A549 treated with CpdA at 1 μM for 4 hours (cell line): ENCODE measurements at places on chromosomes 2 and 18. TPM values are rescaled to one million over a fixed set of nuclear protein-coding genes. Genes with fewer than 3 reads are reported as not detected.

DSEL gene
- total RNA-seq = 0.28 to 0.44 TPM (median 0.37 TPM) in 5 replicates

ARHGAP25 gene
- 0.12 to 0.39 TPM (median 0.21 TPM) in 4 of 5 replicates, not detected in the other for total RNA-seq

PDE1A gene
- total RNA-seq = 0.08 to 0.26 TPM (median 0.16 TPM) in 4 of 5 replicates, not detected in the other

CLHC1 gene
- total RNA-seq = 1.9 to 3.1 TPM (median 2.4 TPM) in 5 replicates

FER1L5 gene
- not detected in 5 replicates for total RNA-seq

PLEKHH2 gene
- total RNA-seq = 0.65 to 1.5 TPM (median 0.75 TPM) in 5 replicates

FHOD3 gene
- total RNA-seq = 1.9 to 3.2 TPM (median 2.6 TPM) in 5 replicates

GYPC gene
- total RNA-seq = not detected in 5 replicates

VPS54 gene
- total RNA-seq = 14.0 to 17.1 TPM (median 15.5 TPM) in 5 replicates

RAB6C gene
- not detected in 5 replicates for total RNA-seq

GPAT2 gene
- not detected in 5 replicates for total RNA-seq

CFAP53 gene
- 0.37 to 0.44 TPM (median 0.40 TPM) in 5 replicates for total RNA-seq

OBSL1 gene
- total RNA-seq = 19.6 to 26.1 TPM (median 22.5 TPM) in 5 replicates

SAG gene
- not detected in 5 replicates for total RNA-seq

MOCOS gene
- 2.7 to 4.6 TPM (median 2.7 TPM) in 5 replicates for total RNA-seq

IL18RAP gene
- 0.03 TPM in 1 of 5 replicates, not detected in the others for total RNA-seq

MYOM1 gene
- total RNA-seq = 0.11 to 0.26 TPM (median 0.16 TPM) in 5 replicates

SUPT7L gene
- 27.2 to 35.0 TPM (median 33.3 TPM) in 5 replicates for total RNA-seq

TTC39C gene
- 10.1 to 12.3 TPM (median 10.5 TPM) in 5 replicates for total RNA-seq

MFSD2B gene
- total RNA-seq = 0.14 to 0.84 TPM (median 0.37 TPM) in 5 replicates

TMEM198 gene
- 0.33 to 1.5 TPM (median 1.2 TPM) in 5 replicates for total RNA-seq

UPP2 gene
- not detected in 5 replicates for total RNA-seq

CCL20 gene
- total RNA-seq = 1.8 to 4.4 TPM (median 2.7 TPM) in 5 replicates

REG3A gene
- total RNA-seq = not detected in 5 replicates

SERPINB2 gene
- 0.06 to 0.08 TPM (median 0.07 TPM) in 3 of 5 replicates, not detected in the others for total RNA-seq

CFC1 gene
- not detected in 5 replicates for total RNA-seq

CTAGE1 gene
- total RNA-seq = not detected in 5 replicates

MAP3K20 gene
- 31.0 to 44.2 TPM (median 37.7 TPM) in 5 replicates for total RNA-seq

CYP27C1 gene
- 3.3 to 6.2 TPM (median 4.4 TPM) in 5 replicates for total RNA-seq

GAL3ST2 gene
- 0.24 to 0.44 TPM (median 0.34 TPM) in 4 of 5 replicates, not detected in the other for total RNA-seq

NEU2 gene
- total RNA-seq = not detected in 5 replicates

FBXO41 gene
- 4.6 to 6.4 TPM (median 5.1 TPM) in 5 replicates for total RNA-seq

CYP27A1 gene
- 0.13 to 0.18 TPM (median 0.14 TPM) in 4 of 5 replicates, not detected in the other for total RNA-seq
